ENCODE measurements at places on chromosomes 5 and 9. TPM values are rescaled to one million over a fixed set of nuclear protein-coding genes. Genes with fewer than 3 reads are reported as not detected.

Gene PIP5KL1
- 6.1 TPM for total RNA-seq

Gene BHMT2
- 0.41 TPM for total RNA-seq

Gene PCBD2
- 4.5 TPM for total RNA-seq

Gene LMX1B
- total RNA-seq: under 0.01 TPM

Gene TICAM2
- 1.2 TPM for total RNA-seq

Gene RANBP17
- total RNA-seq: 190 TPM

All from frontal cortex (tissue), 4 donors.